Brain microvascular endothelial cell (primary cell): ENCODE measurements at places on chromosomes 5 and 9.
A peak's percentile ranks its signal among the peaks of the same experiment; 100 is the strongest.

GRCh38 chr9:116323012-116323411 is 169.4 kb downstream of the PAPPA start:
- DNase-seq: no peak

DNA sequence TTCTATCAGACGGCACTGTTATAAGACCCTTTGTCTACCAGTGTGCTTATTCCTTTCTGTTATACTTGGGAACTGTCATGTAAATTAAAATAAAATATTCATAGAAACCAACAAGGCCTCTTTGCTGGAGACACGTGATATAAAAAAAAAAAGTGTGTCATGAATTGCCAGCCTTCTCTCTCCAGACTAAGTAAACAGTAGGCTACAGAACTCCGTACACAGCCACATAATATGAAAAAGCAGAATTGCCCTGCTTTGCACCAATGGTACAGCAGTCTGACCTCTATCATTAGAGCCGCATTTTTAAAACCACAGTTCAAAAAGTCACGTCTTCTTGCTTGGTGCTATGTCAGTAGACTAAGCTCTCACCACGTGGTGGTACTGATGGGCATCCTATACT is 231.3 kb downstream of the SEMA5A start:
- DNase-seq: no peak

DNA sequence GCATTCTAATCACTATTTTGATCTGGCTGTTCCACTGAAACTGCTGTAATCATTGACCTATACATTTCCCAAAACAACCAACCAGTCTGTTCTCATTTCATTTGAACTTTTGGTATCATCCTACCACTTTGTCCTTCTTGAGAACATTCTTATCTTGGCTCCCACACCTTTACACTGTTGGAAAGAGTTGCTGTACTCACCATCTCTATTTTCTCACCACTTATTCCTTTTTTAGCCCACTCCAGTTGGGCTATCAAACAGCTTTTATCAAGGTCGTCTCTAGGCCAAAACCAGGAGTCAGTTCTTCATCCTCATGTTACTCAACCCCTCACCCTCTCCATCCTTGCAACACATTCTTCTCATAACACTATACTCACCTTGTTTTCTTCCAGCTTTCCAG is 170.1 kb downstream of the KDM4C start:
- no peak for DNase-seq

DNA sequence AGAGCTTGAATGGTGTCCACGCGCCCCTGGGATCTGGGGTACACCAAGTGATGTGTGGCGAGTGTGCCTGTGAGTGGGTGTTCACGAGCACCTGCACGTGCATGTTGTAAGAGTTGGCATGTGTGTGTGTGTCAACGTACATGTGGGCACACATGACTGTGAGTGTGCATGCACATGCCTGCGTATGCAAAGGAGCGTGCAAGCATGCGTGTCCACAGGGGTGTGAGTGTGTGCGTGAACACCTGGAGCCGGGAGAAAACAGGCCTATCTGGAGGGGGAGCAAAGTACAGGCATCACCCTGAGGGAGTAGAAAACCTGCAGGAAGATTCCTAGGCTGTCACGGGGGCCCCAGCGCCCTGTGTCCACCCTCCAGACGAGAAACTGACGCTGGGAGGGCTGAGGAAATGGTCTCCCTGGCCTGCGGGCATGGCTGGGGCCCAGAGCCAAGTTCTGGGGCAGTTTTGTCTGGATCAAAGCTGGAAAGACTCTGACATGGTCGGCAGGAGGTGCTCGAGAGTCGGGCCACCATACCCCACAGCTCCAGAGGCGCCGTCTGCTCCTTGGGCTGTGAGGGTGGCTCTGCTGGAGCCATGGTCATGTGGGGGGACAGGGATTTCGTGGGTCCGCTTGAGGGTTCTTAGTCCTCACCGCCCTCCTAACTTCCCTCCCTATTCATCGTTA is 31.8 kb downstream of the PTGES start:
- DNase-seq: no peak

DNA sequence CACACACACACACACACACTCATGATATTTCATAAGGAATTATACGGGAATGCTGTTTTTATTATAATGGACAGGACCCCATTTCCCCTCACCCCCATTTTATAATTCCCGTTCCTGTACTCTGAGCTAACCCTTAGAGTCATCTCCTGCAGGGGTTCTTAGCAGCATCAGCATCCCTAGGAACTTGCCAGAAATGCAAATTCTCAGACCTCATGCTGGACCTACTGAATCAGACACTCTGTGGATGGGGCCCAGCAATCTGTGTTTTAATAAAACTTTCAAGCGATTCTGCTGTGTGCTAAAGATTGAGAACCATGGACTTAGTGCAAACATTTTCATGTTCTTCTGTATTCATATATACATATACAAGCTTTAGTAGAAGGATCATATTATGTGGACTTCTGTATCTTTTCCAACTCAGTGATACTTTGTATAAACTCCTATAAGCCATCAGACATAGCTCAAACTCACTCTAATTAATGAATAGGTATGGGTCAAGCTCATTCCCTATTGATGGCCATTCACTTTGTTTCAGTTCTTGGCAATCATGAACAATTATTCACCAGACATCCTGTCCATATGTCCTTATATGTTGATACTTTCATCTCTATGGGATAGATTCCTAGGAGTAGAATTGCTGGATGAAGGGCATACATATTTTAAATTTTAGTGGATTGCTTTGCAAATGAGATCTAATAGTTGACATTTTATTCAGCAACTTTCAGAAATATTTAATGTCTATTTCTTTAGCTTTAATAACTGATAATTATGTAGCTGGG is 65.5 kb downstream of the ARHGEF28 start:
- DNase-seq: no peak

DNA sequence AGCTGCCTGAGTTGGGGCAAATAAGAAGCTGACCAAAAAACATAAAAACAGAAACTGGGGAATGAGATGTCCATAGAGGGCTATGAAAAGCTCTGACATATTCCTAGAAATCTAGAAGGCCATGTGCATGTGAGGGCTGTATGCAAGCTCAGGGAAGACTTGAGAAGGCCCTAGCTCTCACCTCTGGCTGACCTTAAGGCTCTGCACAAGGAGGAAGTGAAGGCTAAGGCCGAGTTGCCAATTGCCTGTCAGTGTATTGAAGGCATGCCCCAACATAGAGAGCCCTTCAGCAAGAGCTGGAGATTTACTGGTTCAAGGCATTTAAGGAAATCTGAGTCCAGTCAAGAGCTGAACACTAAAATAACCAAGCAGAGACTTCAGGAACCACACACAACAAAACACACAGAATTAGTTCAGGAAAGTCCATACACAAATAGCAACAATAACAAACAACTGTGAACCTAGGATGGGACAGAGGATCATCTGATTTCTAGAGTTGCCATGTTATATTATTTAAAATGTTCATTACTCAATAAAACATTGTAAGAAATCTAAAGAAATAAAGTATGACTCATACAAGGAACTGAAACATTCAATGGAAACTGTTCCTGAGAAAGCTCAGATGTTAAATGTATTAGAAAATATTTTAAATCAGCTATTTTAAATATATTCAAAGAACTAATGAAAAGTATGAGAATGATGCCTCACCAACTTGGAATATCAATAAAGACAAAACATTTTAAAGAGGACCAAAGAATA is 161.8 kb downstream of the AUH start:
- DNase-seq: no peak

DNA sequence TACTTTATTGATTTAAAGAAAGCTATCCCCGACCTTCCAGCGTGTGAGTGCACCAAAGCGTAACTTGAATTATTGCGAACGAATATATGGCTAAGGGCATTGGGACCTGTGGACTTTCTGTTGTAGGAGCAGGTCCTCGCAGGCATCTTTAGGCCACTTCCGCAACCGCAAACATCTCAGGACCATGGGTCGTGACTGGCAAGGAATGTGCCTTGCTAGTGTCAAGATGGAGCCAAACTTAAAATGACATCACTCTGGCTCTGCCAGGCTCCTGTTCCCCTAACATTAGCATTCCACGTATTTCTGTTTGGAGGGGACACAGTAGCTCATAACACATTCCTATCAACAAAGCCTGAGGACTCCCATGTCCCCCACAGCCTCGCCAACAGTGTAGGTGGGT is 44.1 kb upstream of the OLFM1 start:
- DNase-seq: no peak

- DNase-seq: no peak
These were observed 37.8 kb upstream of the C5orf63 start for GRCh38 chr5:127111112-127111511.

DNA sequence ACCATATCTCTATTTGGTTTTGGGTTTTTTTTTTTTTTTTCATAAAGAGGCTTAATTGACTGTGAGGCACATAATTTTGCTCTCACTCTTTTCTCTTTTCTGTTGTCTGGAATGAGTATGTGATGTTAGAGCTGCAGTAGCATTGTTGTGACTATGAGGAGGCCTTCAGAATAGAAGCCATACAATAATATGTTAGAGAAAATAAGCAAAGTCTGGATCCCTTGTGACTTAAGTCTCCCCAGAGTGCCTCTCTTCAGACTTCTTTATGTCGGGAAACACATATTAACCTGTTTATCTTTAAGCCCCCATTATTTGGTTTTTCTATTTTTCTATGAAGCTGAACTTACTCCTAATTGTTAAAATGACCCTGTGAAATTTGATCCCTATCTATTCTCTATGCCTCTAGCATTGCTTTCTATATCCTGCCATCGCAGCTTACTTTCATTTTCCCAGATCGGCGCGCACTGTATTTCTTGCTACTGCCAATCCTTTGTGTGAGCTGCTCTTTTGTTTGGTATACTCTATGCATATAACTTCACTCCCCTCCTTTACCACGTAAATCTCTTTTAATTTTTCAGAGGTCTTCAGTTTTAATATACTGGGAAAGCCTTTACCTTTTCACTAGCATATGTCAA is 372.5 kb upstream of the KCNN2 start:
- no peak for DNase-seq

- peak; percentile 87 for DNase-seq
These were observed 9.2 kb upstream of the GPRIN1 start for GRCh38 chr5:176619203-176619568.
